ENCODE measurements at places on chromosomes 7 and 10.

DNA sequence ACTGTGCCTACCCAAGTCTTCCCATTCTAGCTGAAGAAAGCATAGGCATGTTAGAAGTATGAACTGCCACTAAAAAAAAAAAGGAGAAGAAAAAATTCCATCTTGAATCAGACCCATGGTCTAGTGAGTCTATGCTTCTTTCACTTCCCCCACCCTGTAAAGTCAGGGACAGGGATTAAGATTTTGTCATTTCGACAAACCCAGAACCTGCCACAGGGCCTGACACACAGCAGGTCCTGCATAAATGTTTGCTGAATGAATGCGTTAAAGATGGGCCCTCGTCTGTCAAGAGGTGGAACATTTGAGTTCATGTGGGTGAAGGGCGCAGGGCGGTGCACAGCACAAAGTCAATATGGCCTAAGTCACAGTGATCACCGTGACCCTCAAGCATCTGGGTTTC, 4.9 kb downstream of the HIPK2 start:
- DNase-seq = no peak

DNA sequence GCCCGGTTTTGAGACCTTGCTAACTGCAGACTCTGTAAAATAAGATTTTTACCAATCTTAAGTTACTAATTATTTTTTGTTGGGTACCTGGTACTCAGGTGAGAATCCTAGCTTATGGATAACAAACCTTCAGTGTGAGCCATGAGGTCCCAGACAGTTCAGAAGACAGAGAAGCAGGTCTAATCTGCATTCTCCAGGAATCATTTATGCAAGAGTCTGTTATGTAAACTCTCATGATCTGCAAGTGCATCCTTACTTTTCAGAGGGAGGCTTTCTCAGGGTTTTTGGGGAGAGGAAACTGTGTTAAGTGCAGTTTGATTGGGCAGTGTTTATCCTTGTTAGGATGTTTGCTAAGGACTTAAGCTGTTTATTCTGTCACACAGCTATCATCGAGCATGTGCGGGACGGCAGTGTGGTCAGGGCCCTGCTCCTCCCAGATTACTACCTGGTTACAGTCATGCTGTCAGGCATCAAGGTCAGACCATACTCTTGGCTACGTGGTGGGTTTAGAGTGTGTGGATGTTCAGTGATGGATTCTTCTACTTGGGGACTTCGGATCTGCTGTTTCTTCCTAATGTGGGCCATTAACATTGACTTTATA, 50.2 kb downstream of the SND1 start:
- no peak for DNase-seq

GRCh38 chr7:38034062-38034908, 113.8 kb downstream of the EPDR1 start:
- DNase-seq = no peak

DNA sequence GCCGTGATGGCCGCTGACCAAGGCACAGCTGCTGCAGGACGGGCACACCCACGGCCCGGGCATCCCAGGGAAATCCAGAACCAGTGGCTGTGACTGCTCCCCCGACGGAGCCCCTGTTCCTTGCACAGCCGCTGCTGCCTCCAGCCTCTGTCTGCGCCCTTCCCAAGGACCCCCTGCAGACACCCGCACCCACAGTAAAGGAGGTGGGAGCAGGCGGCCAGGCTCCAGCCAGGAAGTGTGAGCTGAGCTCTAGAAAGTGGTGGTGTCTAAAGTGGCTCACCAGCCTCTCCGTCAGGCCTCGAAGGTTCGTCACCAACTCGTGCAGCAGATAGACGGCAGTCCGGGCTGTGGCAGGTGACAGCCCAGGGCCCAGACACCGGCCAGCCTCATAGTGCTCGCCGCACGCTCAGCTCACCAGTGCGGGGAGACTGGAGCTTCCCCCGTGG, 306.7 kb downstream of the DNAJB6 start:
- no peak for DNase-seq

- no peak for DNase-seq
These were observed 2.3 kb downstream of the DPYSL4 start for GRCh38 chr10:132189016-132189415.

GRCh38 chr7:68441645-68442044, 1156.6 kb upstream of the AUTS2 start:
- DNase-seq = no peak

DNA sequence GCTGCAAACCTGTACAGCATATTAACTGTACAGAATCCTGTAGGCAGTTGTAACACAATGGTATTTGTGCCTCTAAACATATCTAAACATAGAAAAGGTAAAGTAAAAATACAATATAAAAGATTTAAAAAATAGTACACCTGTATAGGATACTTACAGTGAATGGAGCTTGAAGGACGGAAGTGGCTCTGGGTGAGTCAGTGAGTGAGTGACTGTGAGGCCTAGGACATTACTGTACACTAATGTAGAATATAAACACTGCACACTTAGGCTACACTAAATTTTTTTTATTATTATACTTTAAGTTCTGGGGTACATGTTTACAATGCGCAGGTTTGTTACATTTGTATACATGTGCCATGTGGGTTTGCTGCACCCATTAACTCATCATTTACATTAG, 97.3 kb upstream of the STK17A start:
- no peak for DNase-seq

DNA sequence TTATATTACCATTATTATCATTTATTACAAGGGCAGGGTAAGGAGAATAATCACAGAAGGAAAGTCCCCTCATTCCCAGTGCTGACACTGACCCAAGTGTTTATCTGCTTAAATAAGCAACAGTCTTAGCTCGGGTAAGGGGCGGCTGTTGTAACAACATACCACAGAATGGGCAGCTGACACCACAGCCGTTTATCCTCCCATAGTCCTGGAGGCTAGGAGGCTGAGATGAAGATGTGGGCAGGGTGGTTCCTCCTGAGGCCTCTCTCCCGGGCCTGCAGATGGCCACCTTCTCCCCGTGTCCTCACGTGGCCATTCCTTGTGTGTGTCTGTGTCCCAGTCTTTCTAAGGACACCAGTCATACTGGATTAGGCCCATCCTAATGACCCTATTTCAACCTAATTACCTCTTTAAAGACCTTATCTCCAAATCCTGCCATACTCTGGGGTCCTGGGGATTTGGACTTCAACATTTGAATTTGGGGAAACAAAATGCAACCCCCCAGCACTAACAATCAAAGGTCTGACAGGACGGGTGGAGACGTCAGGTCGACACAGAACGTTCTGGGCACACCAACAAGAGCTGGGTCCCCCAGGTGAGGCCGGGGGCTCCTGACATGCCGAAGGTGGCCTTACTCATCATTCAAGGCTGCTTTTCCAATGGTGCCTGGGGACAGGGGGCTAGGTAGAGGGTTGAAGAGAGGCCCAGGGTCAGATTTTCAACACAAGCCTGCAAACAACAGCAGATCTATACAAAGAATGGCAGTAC, 93.5 kb downstream of the TNS3 start:
- no peak for DNase-seq

DNA sequence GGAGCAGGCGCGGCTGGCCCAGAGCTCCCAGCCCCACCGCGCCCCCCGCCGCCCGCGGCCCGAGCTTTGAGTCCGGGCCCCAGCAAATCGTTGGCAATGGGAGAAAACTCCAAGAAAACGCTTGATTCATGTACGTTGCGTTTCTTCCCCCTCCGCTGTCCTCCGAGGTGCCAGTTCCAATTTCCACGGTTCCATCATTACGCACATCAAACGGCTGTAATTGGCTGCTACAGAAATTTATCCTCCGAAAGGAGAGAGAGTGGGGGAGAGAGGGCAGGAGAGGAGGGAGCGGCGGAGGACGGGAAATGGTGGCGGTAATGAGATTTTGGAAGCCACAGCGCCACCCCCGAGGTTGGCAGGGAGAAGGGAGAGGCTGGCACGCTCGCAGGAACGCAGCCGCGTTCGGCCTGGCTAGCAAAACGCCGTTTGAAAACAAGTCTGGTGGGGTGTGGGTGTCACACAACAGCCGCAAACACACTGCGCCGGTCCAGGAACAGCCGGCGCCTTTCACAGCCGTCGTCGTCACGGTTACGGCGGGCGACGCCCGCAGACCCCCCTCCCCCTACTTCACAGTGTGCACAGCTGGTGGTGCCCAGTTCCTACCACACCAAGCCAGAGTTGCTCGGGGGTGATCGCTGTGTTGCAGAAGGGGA, 57.5 kb downstream of the UNCX start:
- DNase-seq = peak; percentile 35

Data from NCI-H2227 treated with DMSO at 0.1 percent for 48 hours (cell line).